WTC11 (cell line): ENCODE measurements at places on chromosomes 11 and 22.
A peak's percentile ranks its signal among the peaks of the same experiment; 100 is the strongest.

GRCh38 chr22:48406161-48406560, 1421.5 kb downstream of the BRD1 start:
- no peak for DNase-seq

DNA sequence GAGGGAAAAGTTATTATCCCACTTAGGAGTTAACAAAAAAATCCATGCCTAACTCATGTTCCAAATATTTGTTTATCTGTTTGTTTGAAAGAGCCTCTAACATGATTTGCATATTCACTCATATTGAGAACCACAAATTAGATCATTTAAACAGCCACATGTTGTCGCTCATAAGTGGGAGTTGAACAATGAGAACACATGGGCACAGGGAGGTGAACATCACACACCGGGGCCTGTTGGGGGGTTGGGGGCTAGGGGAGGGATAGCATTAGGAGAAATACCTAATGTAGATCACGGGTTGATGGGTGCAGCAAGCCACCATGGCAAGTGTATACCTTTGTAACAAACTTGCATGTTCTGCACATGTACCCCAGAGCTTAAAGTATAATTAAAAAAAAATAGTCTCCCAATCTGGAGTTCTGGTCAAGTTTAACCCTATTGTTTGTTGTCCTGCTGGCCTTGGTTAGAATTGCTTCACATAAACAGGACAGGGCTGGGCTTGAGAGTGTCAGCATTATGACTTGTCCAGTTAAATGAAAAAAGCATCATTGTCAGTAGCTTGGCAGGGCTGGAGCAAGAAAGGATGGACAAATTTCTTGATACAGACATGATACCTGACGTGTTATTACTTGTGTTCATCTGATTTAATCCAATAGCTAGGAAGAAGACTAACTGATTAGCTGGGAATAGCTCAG, 57.8 kb upstream of the PSMA1 start:
- no peak for DNase-seq

- DNase-seq = peak; percentile 15
These were observed 66.9 kb downstream of the LRRC4C start for GRCh38 chr11:41392596-41392995.

DNA sequence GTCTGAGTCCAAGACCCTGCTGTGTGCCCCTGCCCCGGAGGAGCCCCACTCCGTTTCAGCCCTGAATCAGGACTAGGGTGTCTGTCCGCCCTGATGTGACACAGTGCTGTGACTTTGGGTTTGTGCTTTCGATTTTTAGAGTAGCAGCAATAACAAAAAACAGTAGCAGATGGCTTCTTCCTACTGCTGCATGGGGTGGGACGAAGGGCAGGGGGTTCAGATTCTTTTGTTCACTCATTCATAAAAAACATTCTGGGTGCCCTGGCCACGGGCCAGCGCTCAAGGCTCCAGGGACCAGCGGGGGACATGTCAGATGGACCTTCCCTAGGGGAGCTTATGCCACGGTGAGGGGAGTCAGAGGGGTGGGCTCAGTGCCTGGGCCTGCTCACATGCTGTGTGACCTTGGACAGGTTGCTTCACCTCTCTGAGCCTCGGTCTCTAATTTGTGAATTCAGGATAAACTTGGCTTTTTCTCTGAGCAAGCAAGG, 24.6 kb upstream of the PRR5 start:
- DNase-seq = no peak

GRCh38 chr11:17735818-17736578, 1.4 kb downstream of the KCNC1 start:
- peak; percentile 40 for DNase-seq

GRCh38 chr11:911890-912219, 1.2 kb upstream of the CHID1 start:
- no peak for DNase-seq

- DNase-seq = no peak
These were observed 420 bp upstream of the TRIM44 start for GRCh38 chr11:35662061-35662648.

- no peak for DNase-seq
These were observed 8.4 kb downstream of the CYB5R2 start for GRCh38 chr11:7664867-7665266.

DNA sequence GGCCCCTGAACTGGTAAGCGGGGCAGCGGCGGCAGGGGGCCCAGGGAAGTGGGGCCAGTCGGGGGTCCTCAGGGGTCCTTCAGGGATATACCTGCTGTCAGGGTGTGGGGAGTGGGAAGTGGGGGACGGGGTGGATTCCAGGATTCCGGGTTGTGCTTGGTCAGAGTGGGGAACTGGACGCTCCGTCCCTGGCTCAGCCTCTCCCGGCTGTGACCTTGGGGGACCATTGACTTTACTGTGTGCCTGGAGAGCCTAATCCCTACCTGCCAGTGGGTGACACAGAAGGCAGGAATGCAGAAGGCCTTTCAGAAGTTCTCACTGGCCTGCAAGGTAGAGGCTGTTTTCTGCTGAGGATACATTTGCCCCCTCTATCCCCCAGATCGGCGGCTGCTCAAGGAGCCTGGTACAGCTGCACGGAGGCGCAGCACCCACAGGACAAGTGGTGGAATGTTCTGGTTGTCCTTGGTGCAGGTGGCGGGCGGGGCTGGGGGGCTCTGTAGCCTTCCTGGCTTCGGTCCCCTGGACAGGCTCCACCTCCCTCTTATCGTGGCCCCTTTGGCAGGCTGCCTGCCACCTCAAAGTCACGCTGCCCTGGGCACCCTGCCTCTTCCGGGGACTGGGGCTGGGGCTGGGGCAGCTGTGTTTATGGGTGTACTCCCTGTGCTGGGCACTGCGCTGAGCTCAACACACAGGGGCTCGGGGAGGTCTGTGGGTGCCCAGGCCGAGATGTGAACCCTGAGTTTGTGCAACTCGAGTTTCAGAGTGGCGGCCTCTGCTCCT, 18.4 kb downstream of the KCNQ1 start:
- DNase-seq = no peak

GRCh38 chr11:37946155-37946766, 1348.2 kb upstream of the RAG2 start:
- DNase-seq = peak; percentile 24

DNA sequence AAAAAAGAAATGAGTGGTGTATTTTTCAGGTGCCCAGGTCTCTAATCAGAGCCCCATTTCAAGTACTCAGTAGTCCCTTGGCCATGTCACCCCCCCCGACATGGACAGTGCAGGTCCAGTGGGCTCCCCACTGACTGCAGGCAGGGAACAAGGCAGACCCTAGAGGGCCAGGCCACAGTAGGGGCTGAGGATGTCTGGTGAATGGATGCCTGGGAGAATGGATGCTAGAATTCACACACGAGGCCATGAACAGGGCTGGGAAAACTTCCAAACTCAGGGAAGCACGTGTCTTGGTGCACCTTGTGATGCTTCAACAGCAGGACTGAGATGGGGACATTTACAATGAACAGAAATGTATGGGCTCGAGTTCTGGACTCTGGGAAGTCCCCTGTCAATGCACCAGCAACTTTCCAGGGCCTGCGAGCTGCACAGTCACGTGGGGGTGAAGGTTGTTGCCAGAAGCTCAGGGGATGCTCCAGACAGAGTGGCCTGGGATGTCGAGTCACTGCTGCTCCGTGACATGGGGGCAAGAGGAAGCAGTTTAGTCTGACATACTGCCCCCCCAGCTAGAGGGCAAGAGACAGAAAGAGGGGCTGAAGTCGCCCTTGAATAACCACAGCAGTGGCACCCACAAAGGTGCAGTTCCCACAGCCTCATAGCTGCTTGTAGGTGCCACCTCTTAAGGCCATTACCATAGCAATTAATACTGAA, 3.1 kb downstream of the APOBEC3G start:
- DNase-seq = no peak

DNA sequence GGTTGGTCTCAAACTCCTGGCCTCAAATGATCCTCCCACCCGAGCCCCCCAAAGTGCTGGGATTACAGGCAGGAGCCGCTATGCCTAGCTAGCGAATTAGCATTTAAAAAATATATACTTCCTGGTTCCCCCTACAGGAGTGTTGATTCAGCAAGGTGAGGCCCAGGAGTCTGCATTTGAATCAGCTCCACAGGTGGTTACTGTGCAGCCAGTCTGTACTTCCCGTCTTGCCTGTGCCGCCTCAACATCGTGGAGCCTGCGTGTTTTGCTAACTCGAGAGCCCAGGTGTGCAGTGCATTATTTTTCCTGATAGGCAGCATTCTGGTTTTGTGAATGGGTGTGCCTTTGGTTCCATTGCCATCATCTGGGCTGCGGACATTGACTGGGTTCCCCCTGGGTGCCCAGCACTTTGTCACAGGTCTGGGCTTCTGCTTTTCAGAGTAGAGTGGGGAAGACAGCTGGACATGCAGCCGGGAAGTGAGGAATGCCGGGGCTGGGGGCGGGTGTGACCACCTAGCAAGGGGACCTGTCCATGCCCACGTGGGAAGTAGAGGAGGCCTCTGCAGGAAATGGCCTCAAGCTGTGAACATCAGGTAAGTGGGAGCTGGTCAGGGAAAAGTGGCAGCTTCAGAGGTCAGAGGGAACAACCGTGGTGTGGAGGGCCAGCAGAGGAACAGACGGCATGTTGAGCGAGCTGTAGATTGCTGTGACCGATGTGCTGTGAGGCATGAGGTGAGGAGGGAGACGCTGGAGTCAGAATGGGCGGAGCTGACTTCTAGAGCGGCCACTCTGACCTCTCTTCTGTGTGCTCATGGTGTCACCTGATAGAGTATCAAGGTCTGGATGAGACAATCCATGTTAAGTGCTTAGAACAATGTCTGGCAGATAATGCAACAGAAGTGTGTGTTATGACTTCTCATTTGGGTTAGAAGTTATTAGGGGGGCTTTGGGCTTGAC, 42.2 kb downstream of the PPFIA1 start:
- peak; percentile 30 for DNase-seq
